ENCODE measurements at places on chromosomes 4 and X. TPM values are rescaled to one million over a fixed set of nuclear protein-coding genes. Genes with fewer than 3 reads are reported as not detected.

Gene WDR45
- 49.1 TPM for total RNA-seq

Gene MAMLD1
- 15.0 TPM for total RNA-seq

Gene DRD5
- not detected for total RNA-seq

Gene MGARP
- total RNA-seq: not detected

Gene ASB12
- not detected for total RNA-seq

Gene C1QTNF7
- total RNA-seq: not detected

Gene GABRA4
- total RNA-seq: not detected

Gene FAM199X
- total RNA-seq: 12.7 TPM

Gene TRAPPC2
- 16.5 TPM for total RNA-seq

Gene MTNR1A
- not detected for total RNA-seq

Gene ZFP92
- total RNA-seq: 2.4 TPM

Gene PNMA6A
- total RNA-seq: 0.73 TPM

Gene TCEAL2
- total RNA-seq: not detected

Gene S100G
- total RNA-seq: not detected

Gene SHISA3
- not detected for total RNA-seq

Gene YIPF7
- not detected for total RNA-seq

Gene PTPN13
- 0.66 TPM for total RNA-seq

Gene PABPC1L2B
- total RNA-seq: not detected

Gene TXK
- total RNA-seq: 12.5 TPM

Gene TAF7L
- 0.36 TPM for total RNA-seq

Gene PPARGC1A
- not detected for total RNA-seq

Gene USP17L12
- total RNA-seq: not detected

Gene SYTL4
- not detected for total RNA-seq

Gene MTTP
- total RNA-seq: 0.29 TPM

Gene EMCN
- not detected for total RNA-seq

Gene RS1
- total RNA-seq: not detected

Gene IDUA
- 34.3 TPM for total RNA-seq

Gene SLITRK2
- not detected for total RNA-seq

Gene XAGE1A
- total RNA-seq: not detected

Gene BGN
- not detected for total RNA-seq

Gene TMSB15A
- total RNA-seq: not detected

Gene GALNT7
- 30.5 TPM for total RNA-seq

Gene ARMCX5
- 6.2 TPM for total RNA-seq

Gene PDGFC
- total RNA-seq: not detected

Gene PGRMC1
- total RNA-seq: 41.6 TPM

Gene S100P
- total RNA-seq: 1.9 TPM

Gene ARR3
- total RNA-seq: not detected

Gene PAGE2
- not detected for total RNA-seq

Gene CLIC2
- 0.20 TPM for total RNA-seq

Gene FGF5
- total RNA-seq: not detected

Gene TDO2
- not detected for total RNA-seq

Gene PGAM4
- total RNA-seq: 0.47 TPM

Gene HELT
- total RNA-seq: not detected

Gene GLRA2
- not detected for total RNA-seq

Gene CENPVL1
- total RNA-seq: not detected

Gene NEUROG2
- 0.18 TPM for total RNA-seq

Gene RTL5
- 0.29 TPM for total RNA-seq

Gene TMEM47
- total RNA-seq: not detected

Gene ADH1A
- not detected for total RNA-seq

Gene ITM2A
- total RNA-seq: 114 TPM

Gene PAGE1
- not detected for total RNA-seq

Gene CAMK2D
- total RNA-seq: 67.7 TPM

Gene MAGEB2
- total RNA-seq: not detected

Gene PPP4R3C
- not detected for total RNA-seq

Gene ERAS
- total RNA-seq: not detected

Data from activated T-helper 1 cell treated with anti-CD3 and anti-CD28 coated beads, Interleukin-12 subunit alpha, Interleukin-12 subunit beta, Interleukin-2, Interleukin-4 antibody, amounts not matched to agents 30 ng/mL and 10 ng/mL and 1 ng/mL, durations not matched to agents 14 hours and 24 hours and 36 hours (primary cell).